ENCODE measurements at places on chromosomes 11 and 22.

DNA sequence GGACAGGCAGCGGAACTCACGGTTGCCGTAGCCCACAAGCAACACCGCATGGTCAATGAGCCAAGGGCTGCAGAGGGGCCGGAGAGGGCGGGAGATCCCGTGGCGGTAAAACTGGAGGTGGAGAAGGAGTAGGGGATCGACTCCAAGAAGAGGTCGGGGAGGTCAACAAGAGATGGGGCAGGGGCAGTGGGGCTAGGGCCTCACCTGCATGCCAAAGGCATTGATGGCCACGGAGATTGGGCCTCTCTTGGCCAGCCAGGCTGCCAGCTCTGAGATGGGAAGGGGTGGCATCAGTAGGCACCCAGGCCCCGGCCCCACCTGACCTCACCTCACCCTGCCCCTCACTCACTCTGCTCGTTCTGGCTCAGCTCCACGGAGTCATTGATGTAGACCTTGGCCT lies 3.9 kb downstream of the CTSF start:
- DNase-seq = no peak

DNA sequence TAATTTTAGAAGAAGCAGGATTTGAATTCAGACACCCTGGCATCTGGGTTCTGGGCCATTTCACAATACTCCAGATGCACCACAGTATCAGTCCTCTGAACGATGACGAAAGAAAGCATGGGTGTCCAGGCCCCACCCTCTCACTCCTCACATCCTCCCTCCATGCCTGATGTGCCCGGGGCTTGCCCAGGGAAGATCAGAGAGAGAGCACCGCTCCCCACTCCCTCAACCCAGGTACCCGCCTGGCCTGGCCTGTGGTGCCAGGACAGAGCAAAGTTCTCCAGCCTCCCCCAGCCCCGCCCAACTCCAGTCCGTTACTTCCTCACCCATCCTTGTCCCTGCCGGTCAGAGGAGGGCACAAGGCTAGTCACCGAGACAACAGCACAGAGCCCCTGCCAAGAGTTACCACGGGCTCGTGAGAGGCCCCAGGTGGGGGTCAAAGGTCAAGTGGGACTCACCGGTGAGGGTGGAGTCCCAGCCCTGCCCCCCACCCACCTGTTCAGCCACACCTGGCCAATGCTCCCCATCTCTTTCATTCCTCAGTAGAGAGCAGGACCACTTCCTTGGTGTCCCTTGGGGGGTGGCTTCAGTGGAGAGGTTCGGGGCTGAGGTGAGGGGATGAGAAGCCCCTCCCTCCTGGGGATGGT lies 8.1 kb downstream of the BCL9L start:
- peak; percentile 94 for DNase-seq

DNA sequence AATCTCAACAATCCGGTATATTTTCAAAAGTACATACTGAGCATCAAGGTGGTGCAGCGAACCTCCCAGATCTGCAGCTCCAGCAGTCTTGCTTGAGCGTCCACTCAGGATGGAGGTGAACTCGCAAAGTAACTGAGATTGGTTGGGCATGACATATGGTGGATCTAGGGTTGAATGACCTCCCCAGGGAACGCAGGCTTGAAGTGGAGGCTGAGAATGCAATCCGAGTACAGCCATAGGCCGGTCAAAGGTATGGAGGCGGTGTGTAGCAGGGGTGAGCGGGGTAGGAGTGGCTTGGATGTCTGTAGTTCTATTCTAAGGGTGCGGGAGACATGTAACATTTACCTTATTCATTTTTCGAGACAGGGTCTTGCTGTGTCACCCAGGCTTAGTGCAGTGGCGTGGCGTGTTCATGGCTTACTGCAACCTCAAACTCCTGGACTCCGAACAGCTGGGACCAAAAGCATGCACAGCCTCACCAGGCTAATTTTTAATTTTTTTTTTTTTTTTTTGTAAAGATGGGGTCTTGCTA lies 631 bp upstream of the C22orf39 start:
- peak; percentile 57 for DNase-seq

DNA sequence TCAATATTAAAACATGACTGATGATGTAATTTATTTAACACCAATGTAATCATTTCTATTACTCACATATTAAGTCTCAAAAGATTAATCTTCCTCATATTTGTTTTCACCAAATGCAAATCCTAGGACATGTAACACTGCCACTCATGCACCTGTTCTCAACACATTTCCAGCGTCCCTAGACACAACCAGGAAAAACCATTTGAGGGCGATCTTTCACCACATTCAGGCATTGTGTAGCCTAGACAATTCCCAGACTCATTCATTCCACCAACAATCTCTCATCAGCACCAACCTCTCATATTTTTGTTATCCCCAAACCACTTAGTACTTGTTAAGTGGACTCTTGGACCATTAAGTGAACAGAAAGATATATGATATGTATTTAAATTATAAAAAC lies 66.1 kb downstream of the SLC36A4 start:
- no peak for DNase-seq

- no peak for DNase-seq
Observed at GRCh38 chr11:111018566-111018965, 227.0 kb upstream of the POU2AF2 start.

DNA sequence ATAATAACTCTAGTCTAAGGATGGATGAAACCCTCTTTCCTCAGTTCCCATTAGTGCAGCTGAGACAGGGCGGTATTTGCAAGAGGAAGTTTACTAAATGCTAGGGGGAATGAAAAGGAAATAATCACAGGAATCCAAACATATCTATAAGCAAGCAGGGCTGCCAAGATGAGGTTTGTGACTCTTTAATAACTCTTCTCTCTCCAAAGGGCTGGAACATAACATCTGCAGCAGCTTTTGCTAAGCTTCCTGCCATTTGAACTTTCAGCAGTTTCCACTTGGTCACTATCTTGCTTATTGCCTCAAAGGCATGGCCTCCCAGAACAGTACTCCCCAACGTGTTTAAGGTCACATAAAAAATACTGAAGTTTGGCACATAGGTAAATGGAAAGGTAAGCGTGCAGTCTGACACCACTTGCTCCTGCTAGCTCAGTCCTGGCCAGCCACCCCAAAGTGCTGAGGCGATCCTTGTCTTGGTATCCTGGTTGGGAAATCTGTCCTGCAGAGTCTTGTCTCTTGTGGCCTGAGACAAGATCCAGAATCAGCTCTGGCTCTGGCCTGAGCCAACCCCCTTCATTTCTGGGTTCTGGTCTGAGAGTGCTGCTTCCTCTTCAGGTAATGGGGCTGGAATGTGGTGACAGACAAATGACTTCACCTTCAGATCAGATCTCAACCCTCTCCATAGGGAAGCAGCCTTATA lies 81.8 kb downstream of the KCNC1 start:
- no peak for DNase-seq

GRCh38 chr11:67280788-67281551 lies 8.1 kb upstream of the ANKRD13D start:
- no peak for DNase-seq

- DNase-seq = no peak
Observed at GRCh38 chr11:3949125-3949524, 93.7 kb downstream of the STIM1 start.

DNA sequence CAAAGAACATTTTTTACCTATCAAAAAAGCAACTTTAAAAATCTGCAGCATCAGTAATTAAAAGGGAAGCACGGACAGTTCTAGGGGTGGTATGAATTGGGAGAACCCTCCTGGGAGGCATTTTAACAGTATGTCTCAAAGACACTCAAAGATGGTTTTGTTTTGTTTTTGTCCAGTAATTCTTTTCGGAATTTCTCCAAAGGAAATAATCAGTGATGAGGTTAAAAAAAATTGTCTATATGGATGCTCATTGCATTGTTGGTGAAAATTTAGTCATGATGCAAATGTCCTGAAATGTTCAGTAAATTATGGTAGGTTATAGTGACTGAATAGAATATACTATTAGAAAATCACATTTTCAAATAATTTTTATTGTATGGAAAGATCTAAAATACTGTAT lies 115.1 kb downstream of the ATXN10 start:
- no peak for DNase-seq
